ENCODE measurements at places on chromosomes 12 and 14. TPM values are rescaled to one million over a fixed set of nuclear protein-coding genes. Genes with fewer than 3 reads are reported as not detected.

Gene MYO1H
- total RNA-seq: 0.62 TPM

Gene DUSP6
- total RNA-seq: 30.4 TPM

- no peak for DNase-seq
These were observed 1.0 kb downstream of the IGFBP6 start for GRCh38 chr12:53098354-53098981.

- no peak for DNase-seq
These were observed 461.2 kb downstream of the FLRT2 start for GRCh38 chr14:85991156-85991555.

GRCh38 chr12:109147954-109148353 is 31.6 kb downstream of the ACACB start:
- DNase-seq: no peak

GRCh38 chr14:95320955-95321600 is 1.4 kb upstream of the CLMN start:
- DNase-seq: no peak

Gene PLA2G1B
- not detected for total RNA-seq

- no peak for DNase-seq
These were observed 127.5 kb downstream of the TGFB3 start for GRCh38 chr14:75854111-75854799.

Gene RNFT2
- 0.26 TPM for total RNA-seq

GRCh38 chr12:14999695-15000365 is 27.0 kb downstream of the PDE6H start:
- no peak for DNase-seq

- no peak for DNase-seq
These were observed 30.0 kb downstream of the TMEM132D start for GRCh38 chr12:129873833-129874208.

DNA sequence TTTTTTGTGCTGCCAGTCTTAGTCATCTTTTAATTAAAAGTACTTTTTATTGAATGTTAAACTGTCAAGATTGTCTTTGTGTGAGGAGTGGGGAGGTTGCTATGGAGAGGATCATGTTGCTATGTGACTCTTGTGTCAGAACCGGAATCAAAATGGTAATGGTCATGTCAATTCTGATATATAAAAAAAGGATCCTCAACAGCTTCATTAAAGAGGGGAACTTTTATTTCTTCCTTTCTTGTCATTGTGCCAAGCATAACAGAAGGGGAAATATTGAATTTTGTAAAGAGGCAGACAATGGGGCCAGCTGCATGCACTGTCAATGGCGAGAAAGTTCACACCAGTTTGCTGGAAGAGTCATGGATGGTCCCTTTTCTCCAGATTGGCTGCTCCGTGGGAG is 564.8 kb downstream of the VRK1 start:
- DNase-seq: no peak

DNA sequence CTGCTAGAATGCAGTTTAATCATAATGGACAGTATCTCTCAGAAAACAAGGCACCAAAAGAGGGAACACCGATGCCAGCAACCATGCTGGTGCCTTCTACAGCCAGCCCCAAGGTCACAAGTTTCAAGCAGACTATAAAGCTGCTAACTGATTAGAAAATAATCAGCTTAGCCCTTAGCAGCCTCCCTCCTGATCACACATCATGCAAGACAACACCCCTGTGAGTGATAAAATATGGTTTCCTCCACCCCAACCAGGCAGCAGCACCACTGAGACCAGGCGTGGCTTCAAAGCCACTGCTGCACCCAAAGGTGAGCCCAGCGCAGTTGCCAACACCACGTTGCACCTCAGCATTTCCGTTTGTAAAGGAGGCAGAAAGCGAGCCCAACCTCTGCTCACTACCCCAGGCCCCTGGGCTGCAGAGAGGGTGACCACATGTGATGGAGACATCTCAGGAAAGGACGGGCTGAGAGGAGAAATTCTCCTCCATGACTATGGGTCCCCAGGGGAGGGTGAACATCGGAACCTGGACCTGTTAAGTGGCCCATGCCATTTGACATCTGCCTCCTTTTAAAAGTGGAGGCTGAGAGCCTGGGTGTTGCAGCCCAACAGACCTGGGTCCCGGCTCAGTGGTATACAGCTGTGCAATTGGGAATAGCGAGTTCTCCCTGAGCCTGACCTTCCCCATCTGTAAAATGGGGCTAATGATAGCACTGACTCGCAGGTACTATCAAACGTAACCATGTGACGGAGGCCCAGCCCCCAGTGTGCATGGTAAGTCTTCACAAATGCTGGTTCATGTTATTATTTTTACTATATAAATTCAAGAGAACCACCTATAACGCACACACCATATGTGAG is 11.5 kb downstream of the ZFP36L1 start:
- no peak for DNase-seq

Gene CARMIL3
- total RNA-seq: 1.1 TPM

Gene CAPS2
- 2.9 TPM for total RNA-seq

DNA sequence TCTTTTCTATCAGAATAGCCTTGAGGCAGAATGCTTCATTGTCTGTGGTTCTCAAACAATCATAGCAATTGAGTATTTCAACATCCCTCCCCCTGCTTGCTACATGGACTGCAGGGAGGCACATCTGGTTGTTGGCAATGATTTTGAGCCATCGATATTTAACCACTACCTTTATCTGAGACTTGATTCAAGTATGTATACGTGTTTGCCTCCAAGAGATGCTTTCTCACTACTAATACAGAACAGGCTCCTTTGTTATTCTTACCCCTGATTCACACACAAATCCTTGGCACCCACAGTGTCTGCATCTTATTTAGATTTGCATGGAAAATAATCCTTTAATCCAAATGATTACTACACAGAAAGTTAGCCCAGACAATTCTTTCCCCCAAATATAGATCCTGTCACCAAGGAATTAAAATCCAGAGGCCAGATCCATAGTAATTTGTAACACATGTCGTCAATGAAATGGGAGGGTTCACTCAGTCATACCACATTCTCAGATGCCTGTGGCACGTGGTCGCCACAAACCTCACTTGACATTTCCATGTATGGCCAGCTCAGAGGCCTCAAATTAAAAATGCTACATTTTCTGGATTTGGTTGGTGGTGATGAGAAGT is 199.3 kb downstream of the ITPR2 start:
- DNase-seq: no peak

Gene PHC1
- 20.2 TPM for total RNA-seq

Gene ZDHHC22
- not detected for total RNA-seq

Gene OR4N5
- not detected for total RNA-seq

Gene KMT2D
- 46.0 TPM for total RNA-seq

Gene ATXN3
- total RNA-seq: 31.5 TPM

Gene AQP5
- 4.7 TPM for total RNA-seq

- no peak for DNase-seq
These were observed 149.0 kb upstream of the PWP1 start for GRCh38 chr12:107536613-107537012.

Gene TPPP2
- not detected for total RNA-seq

Gene P2RX2
- total RNA-seq: 8.0 TPM

DNA sequence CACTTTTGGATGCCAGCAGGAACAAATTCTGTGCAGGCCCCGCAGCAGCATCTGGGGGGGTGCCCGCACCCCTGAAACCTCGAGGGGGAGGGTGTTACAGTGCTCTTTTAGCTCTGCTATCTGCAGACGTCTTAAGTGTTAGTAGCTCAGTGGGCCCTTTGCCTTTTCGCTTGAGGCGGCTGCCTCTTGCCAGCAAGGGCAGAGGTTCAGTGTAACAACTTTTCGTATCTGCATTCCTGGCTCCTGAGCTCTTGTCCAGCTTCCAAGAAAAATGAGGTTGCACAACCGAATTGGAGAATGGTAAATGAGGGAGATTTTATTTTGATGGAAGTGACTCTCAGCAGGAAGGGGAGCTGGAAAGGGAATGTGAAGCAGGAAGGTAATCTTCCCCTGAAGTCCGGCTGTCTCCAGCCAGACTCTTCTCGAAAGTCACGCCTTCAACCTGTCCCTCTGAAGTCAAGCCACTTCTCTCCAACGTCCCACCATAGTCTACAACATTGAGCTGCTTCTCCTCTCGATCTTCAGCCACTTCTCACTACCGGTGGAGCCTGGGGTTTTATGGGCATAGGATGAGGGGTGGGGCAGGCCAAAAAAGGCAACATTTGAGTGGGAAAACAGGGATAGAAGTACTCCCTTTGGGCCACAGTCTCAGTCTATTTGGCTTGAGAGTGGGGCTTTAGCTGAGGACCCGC is 17.8 kb downstream of the TAS2R50 start:
- no peak for DNase-seq

Gene GYS2
- total RNA-seq: 2.7 TPM

DNA sequence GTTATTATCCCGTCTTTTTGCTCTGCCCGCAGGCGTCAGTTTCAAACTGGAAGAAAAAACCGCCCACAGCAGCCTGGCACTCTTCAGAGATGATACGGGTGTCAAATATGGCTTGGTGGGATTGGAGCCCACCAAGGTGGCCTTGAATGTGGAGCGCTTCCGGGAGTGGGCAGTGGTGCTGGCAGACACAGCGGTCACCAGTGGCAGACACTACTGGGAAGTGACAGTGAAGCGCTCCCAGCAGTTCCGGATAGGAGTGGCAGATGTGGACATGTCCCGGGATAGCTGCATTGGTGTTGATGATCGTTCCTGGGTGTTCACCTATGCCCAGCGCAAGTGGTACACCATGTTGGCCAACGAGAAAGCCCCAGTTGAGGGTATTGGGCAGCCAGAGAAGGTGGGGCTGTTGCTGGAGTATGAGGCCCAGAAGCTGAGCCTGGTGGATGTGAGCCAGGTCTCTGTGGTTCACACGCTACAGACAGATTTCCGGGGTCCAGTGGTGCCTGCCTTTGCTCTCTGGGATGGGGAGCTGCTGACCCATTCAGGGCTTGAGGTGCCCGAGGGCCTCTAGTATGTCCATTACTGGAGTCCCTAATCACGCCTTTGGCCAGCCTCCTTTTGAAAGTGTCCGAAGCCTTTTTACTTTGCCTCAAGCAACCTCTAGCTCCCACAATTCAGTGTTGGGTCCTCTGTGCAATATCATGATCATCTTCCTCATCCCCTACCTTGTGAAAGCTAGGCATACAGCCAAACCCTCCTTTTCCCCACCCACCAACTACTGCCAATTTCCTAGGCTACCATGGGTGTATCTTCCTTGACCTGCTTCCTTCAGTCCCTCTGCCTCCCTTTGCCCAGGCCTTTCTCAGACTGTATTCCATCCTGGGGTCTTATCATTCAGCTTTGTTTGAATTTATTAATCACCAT is 891 bp downstream of the SPRYD4 start:
- DNase-seq: no peak

GRCh38 chr12:27624586-27624985 is 71.7 kb upstream of the REP15 start:
- DNase-seq: no peak

Gene SERPINA12
- not detected for total RNA-seq

GRCh38 chr12:106343214-106343528 is 14.4 kb upstream of the POLR3B start:
- DNase-seq: no peak

GRCh38 chr14:102629808-102630350 is 37.4 kb downstream of the RCOR1 start:
- no peak for DNase-seq

Gene NOXRED1
- total RNA-seq: not detected

Data from esophagus squamous epithelium (tissue), 5 donors.